ENCODE measurements at places on chromosomes 3 and 15.

- no peak for DNase-seq
Observed at GRCh38 chr3:123287051-123287961, 85.6 kb downstream of the SEC22A start.

- no peak for DNase-seq
Observed at GRCh38 chr15:88334436-88334835, 77.9 kb upstream of the NTRK3 start.

DNA sequence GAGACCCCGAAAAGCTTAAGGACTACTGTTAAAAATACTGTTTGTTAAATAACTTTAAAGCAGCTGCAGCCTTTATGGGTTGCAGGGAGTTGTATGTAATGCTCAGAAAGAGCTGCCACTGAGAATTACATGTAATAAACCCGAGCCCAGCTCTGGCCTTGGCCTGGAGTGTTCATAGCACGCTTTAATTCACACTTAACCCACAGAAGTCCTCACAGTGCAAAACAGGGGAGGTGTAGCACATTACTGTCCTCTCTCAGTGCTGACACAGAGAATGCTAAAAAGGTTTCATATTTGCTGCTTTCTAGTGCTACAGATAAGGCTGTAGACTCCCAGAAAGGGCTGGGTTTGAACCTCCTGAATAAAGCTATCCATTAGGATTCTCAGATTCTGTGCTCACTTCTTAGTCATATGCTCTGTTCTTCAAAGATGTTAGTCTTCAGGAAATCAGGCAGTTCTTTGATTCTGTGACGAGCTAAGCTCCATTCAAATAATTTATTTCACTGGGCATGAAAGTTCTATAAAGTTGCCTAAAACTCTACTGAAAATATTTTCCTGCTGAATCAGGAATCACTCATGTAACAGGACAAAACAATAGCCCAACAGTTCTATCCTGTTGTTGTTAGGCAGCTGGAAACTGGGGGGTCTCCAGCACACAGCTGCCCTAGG, 108.0 kb downstream of the SENP2 start:
- no peak for DNase-seq

DNA sequence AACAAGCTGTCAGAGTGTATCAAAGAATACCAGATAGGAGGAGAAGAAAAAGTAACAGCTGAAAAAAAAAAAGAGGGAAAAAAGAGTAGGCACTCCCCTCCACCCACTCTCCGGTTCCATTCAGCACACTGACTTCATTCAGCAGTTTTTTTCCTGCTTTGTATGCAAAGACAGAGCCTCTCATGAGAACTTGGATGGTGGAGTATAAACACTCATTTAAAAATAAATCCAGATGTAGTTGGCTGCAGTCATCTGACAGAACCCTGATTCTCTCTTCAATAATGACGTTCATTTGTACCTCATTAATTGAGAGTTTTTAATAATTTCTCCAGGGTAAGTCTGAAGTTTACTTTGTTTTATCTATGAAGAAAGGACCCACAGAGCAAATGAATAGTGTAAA, 81.0 kb downstream of the TMEM108 start:
- DNase-seq: no peak

DNA sequence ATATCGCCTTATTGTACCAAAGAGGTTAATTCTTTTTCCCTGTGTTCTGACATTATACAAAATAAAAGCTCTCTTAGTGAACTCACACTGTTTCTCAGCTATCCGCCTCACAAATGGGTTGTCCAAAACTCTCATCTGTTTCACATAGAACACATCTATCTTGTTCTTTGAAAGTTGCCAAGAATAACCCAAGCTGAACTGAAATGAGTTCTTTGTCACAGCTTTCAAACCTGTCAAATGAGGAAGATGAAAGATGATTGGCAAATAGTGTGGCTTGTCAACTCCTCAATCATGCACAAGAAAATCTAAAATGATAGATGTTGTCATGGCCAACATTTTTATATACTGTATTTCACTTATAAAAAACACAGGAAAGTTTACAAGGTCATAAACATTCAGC, 168.1 kb upstream of the OSTN start:
- DNase-seq: no peak

- no peak for DNase-seq
Observed at GRCh38 chr3:46386205-46386604, 15.5 kb downstream of the CCR5 start.

GRCh38 chr15:90915808-90916440, 12.8 kb downstream of the MAN2A2 start:
- no peak for DNase-seq

- DNase-seq: no peak
Observed at GRCh38 chr3:178901204-178901603, 170.4 kb downstream of the ZMAT3 start.

- no peak for DNase-seq
Observed at GRCh38 chr3:112579232-112579631, 17.4 kb downstream of the SLC35A5 start.

GRCh38 chr15:45522328-45523165, at the start of gene SLC30A4:
Gene SLC30A4, minus strand, starts transcription at chr15:45522755. Its CDS starts 401 bp downstream, at chr15:45522354.
- DNase-seq: peak; percentile 65

DNA sequence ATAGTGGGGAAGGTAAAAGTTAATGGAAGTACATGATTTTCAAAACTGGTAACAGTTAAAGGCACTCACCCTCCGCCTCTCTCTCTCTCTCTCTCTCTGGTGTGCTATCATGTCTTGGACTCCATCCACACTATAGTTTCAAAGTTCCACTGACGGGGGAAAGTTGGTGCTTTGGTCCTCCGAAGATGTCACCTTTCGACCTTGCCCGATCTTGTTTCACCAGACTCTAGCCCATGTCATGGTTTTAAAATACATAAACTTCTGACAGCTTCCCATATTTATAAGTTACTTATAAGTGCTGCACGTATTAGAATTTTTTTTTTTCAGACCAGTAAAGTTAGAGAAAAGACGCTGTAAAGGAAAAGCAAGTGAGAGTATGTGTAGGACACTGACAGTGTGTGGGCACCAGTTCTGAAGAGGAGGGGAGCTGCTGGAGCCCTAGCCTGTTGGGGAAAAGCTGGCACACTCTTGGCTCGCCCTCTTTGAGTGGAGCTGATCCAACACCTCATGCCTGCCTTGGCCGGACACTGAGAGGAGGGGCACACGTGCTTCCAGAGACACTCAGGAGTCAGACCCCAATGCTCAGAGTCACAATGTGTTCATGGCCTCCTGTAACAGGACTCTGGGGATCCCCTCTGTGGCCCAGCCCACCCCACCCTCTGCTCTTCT, 200.5 kb upstream of the TPM1 start:
- no peak for DNase-seq

DNA sequence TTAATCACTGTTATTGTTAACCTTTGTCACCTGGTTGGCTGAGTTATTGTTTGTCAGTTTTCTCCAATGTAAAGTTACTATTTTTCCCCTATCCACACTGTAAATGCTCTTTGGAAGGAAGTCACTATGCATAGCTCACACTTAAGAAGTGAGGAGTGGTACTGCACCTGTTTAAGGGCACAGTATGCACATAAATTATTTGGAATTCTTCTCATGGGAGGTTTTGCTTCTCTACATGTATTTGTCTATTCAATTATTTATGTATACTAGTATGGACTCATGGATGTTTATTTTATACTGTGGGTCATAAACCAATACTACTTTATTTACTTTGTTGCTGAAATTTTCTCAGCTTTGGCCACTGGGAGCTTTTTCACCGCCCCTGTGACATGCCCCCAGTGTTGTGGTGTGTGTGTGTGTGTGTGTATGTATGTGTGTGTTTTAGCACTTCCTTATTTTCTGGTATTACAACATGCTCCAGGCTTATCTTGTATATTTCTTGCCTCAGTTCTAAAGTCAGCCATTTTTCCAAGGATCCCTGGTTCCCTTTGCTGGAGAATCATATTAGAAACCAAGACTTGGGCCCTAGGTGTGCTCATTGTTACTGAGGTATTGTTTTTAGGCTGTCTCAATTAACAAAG, 290.5 kb downstream of the KBTBD8 start:
- DNase-seq: no peak

All from WERI-Rb-1 (cell line).